ENCODE measurements at places on chromosomes 11 and 22.

GRCh38 chr11:133082841-133083488 lies 449.3 kb downstream of the OPCML start:
- no peak for DNase-seq

- no peak for DNase-seq
Measured at GRCh38 chr11:45671246-45672171, 6.1 kb upstream of the CHST1 start.

DNA sequence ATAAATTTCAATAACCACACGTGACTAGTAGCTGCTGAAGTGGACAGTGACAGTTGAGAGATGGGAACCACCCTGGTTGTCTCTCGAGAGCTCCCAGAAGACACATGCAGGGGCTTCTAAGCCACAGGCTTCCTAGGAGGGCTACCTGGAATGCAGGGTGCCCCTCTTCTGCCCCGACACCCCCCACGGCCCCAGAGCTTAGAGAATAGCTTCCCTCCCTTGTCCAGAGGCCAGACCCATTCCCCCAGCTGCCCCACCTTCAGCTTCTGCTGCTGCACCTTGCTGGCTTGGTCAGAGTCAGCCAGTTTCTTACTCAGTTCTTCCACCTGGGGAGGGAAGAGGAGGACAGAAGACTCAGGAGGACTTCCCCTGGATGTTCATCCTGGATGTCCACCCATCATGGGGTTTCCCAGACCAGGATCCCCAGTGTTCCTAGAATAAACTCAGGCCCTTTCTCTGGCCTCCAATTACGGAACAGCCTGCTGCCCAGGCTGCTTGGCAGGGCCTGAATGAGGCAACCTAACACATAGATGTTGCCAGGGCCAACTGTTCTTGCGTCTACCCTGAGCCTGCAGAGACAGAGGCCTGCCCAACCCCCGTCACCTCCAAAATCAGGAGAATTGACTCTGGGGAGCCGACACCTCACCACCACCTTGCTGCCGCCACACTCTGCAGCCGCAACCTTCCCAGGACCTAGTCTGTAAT lies 12.0 kb downstream of the IL18BP start:
- no peak for DNase-seq

- DNase-seq: no peak
Measured at GRCh38 chr11:74463216-74463615, 4.1 kb downstream of the KCNE3 start.

GRCh38 chr11:35347921-35348331 lies 71.4 kb downstream of the SLC1A2 start:
- no peak for DNase-seq

DNA sequence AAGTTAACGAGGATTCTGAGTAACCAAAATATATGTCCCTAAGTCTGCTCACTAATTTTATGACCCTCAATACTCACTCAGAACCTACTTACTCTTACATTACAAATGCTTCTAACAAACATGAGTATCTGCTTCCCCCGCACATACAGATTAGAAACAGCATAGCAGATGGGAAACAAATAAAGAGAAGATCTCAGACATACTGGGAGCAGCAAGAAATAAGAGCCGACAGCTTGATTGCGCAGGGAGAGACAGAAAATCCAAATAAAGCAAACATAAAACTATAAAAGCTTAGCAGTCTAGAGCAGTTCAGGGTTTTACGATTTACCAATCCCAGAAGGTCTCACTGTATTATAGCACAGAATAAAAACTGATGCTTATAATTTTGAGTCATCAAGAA lies 89.1 kb upstream of the DBX1 start:
- no peak for DNase-seq

DNA sequence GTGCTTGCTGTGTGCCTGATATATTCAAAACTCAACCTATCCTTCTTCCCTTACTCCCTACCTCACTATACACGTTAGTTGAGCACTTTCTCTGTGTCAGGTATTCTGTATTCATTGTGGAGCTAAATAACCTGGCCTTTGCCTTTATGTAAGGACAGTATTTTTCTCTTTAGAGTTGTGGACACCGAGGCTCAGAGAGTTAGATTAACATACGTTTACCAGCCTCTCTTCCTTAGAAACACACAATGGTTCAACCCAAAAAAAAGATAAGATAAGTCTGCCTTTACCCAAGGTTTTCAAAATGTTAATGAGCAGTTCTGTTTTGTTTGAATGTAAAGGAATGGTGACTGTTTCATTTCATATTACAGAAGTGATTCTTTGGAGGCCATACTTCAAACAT lies 45.0 kb downstream of the CBL start:
- no peak for DNase-seq

DNA sequence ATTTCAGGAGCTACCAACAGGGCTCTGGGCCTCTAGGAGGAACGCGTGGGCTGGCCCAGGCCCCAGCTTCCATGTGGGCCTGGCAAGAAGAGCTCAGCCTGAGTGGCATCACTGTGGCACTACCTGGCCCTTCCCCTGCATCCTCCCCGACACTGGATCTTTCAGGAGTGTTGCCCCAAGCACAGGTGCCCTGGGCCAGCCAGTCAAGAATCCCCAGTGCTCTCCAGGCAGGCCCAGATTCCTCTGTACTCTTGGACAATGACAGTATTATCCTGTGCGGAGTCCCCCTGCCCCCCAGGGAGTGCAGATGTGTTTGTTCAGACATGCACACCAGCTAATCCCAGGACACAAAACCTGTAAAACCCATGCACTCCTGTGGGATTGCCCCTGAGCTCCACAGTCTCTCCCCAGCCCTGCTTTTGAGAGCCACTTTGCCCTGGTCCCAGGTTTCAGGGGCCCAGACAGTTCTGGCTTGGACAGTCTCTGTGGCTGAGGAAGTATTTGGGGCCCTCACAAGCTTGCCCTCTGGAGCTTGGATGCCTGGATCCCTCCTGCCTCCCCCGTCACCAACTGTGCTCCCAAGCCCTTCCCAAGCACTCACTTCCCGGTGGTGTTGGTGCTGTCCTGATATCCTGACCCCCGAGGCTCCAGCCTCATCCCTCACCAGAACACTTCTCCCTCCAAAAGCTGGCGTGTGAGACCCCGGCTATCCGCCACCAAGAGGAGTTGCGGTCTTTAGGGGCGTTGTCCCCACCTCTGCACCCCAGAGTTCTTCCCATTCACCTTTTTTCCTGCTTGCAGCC lies 39.9 kb downstream of the KCNC1 start:
- no peak for DNase-seq

- DNase-seq: no peak
Measured at GRCh38 chr11:110141812-110142211, 48.6 kb downstream of the ZC3H12C start.

GRCh38 chr11:129932381-129933067 lies 37.1 kb upstream of the NFRKB start:
- DNase-seq: no peak

DNA sequence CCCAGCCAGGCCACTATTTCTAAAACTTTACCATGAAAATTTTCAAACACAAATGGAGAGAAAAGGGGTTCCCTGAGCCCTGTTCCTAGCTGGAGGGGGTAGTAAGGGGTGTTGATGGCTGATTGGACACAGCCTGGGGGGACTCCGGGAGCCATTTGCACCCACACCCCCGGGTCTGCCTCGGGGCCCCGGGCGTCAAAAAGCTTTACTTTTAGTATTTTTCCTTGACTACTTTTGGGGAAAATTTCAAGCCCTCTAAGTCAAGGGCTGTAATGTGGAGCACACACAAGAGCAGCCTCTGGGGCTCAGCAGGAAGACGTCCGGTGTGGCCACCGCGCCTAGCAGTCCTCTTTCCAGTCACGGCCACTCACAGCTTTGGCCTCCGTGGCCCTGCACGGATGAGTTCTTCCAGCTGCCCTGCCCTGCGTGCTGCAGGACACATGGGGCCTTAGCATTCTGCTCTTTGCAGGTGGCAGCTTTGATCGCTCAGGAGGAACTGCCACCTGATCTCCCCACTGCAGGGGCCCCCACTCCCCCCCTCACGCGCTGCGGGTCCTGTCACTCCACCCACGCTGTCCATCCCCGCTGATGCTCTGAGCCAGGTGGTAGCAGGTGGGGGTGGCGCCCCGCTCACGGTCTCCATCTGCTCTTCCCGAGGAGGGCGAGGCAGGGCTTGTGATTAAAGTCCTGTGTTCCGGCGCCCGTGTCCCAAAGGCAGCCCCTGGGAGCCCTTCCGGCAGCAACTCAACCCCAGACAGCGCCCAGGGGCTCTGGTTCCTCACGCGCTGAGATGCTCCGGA lies 14.4 kb downstream of the RNH1 start:
- no peak for DNase-seq

Measured in stimulated activated CD8-positive, alpha-beta memory T cell treated with anti-CD3 and anti-CD28 coated beads, Interleukin-7, amount 100 ng/mL, for 4 hours (primary cell).